ENCODE measurements at places on chromosomes 16 and 17. TPM values are rescaled to one million over a fixed set of nuclear protein-coding genes. Genes with fewer than 3 reads are reported as not detected.

DNA sequence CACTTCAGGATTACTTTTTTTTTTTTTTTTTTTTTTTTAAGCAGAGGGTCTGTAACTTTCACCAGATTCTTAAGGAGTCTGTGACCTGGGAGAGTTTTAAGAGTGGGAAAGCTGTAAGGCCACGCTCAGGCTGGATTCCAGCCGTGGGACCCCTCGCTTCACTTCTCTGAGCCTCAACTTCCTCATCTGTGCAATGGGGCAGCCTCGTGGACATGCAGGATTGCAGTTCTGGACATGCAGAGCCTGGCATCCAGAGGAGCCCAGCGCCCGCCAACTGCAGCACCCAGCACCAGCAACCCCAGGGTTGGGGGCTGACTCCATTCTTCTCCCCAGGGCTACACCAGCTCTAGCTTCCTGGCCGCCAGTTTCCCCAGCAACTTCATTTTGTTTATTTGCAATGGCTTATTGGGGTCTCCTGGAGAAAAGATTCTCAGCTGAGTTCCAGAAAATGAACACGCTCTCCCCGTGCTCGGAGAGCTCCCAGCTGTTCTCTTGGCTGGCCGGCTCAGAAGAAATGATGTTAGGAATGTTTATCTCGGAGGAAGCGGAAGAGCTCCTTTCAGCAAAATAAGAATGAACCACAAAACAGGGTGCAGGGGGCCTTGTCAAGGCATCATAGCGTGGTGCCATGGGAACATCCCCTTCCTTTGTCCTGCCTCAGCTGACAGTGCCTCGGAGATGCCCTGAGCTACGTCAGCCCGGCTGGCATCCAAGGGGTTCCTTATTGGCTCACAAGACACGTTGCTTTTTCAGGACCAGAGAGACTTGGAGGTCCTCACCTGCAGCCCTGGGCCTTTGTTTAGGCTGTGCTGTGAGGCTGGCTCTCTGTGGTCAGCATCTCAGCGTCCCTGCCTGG lies 22.9 kb upstream of the ZCCHC14 start:
- DNase-seq: no peak

GRCh38 chr17:7427549-7427948 lies 1.1 kb upstream of the SPEM3 start:
- DNase-seq: no peak

DNA sequence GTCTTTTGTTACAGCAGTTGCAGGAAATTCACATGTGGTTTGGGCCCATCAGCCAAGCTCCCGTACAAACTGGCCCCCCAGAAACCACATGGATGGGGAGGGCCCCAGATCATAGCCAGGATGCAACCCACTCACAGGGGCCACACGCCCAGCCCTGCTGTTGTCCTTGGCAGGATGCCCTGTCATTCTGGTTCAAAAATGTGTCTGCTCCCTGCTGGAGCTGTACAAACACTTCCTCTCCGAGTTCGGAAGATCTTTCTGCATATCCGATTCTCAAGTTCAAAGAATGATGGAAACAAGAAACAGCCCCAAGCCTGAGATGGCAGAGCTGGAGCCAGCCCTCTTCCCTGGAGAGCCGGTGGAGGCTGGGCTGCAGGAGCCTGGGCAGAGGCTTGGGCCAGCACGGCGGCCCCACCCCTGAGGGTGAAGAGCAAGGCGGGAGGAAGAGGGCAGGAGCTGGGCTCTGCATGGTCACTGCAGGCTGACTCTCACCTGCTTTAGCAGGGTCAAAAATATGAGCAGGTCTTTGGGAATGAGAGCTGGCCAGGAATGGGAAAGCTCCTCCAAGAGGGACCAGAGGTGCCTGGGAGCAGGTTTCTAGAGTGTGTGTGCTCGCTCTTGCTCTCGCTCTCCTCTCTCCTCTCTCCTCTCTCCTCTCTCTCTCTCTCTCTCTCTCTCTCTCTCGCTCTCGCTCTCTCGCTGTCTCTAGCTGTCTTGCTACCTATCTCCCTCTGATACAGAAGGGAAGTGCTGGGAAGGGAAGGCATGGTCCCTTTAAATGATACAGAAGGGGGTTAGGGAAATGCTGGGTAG lies 34.7 kb upstream of the ENPP7 start:
- DNase-seq: no peak

GRCh38 chr16:7703672-7704071 lies 371.0 kb downstream of the RBFOX1 start:
- DNase-seq: no peak

DNA sequence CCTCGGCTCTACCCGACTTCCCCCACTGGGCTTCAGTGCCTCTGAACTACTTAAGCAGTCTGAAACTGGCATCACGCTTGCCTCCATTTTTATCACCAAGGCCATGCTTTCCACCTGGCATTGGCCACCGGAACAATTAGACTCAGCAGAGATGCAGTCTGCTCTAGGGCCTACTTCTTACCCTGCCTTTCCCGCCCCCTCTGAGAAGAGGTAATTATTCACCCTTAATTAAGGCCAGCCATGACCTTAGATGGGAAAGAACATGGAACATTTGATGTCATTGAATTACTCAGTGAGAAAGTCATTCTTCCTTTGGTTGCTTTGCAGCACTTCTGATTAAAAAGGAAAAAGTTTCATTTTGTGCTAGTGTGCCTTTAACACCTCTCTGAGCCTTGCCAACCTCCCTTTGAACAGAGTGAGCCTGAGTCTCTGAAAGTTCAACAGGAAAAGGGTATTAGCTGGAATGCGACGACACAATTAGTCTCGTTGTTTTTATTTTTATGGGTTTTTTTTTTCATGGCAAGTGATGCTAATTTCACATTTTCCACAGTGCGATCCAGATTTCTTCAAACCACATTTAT lies 60.9 kb upstream of the TNRC6A start:
- peak; percentile 57 for DNase-seq

GRCh38 chr17:81348097-81349055 lies 46.9 kb upstream of the BAHCC1 start:
- no peak for DNase-seq

DNA sequence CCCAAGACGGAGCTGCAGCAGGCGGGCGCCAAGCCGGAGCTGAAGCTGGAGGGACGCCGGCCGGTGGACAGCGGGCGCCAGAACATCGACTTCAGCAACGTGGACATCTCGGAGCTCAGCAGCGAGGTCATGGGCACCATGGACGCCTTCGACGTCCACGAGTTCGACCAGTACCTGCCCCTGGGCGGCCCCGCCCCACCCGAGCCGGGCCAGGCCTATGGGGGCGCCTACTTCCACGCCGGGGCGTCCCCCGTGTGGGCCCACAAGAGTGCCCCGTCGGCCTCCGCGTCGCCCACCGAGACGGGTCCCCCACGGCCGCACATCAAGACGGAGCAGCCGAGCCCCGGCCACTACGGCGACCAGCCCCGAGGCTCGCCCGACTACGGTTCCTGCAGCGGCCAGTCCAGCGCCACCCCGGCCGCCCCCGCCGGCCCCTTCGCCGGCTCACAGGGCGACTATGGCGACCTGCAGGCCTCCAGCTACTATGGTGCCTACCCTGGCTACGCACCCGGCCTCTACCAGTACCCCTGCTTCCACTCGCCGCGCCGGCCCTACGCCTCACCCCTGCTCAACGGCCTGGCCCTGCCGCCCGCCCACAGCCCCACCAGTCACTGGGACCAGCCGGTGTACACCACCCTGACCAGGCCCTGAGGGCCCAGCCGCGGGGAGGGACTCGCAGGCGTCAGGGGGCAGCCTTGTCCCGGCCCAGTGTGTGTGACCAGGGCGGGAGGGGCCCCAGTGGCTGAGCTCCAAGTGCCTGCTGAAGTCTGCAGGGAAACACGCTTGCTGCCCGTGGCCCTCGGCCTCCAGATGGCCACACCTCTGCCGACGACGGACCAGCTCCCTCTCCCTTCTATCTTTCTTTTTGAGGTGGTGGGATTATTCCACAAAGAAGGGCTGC lies 3.4 kb downstream of the SOX8 start:
- DNase-seq: no peak

GRCh38 chr16:2432286-2432685 lies 3.0 kb downstream of the CCNF start:
- DNase-seq: no peak

DNA sequence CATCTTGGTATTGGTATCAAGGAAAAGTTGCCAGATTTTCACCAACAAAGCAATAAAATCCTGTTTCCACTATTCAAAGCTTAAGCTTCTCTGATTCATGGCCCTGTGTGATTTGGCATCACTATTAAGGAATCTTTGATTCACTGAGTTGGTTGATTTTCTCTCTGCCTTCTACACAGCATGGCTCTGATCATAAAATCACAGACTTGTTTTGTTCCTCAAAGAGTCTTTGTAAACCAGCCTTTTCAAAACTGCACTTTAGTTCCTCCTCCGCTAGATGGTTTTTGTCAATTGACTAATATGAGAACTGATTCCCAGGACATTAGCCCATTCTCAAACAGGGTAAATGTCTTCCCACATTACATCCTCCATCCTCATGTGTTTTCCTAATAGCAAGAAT lies 197.6 kb downstream of the DNAH9 start:
- DNase-seq: no peak

- no peak for DNase-seq
Observed at GRCh38 chr17:47180337-47180736, 8.8 kb downstream of the CDC27 start.

DNA sequence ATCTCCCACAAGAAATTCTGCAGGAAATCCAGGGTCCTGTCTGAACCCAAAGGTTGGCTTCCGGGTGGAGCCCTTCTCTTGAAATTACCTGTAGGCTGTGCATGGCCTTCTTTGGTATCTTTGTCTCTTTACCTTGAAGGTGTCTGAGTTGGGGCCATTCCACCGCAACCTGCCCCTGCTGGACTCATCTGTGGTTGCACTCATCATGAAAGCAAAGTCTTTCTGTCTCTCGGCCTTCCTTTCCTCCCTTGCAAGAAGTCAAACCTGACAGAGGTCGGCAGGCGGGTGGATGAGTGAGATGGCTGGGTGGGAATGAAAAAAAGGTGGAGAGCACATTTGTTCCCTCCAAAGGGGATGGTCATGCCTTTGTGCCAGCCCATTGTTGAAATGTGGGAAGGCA lies 25.1 kb downstream of the SALL1 start:
- no peak for DNase-seq

DNA sequence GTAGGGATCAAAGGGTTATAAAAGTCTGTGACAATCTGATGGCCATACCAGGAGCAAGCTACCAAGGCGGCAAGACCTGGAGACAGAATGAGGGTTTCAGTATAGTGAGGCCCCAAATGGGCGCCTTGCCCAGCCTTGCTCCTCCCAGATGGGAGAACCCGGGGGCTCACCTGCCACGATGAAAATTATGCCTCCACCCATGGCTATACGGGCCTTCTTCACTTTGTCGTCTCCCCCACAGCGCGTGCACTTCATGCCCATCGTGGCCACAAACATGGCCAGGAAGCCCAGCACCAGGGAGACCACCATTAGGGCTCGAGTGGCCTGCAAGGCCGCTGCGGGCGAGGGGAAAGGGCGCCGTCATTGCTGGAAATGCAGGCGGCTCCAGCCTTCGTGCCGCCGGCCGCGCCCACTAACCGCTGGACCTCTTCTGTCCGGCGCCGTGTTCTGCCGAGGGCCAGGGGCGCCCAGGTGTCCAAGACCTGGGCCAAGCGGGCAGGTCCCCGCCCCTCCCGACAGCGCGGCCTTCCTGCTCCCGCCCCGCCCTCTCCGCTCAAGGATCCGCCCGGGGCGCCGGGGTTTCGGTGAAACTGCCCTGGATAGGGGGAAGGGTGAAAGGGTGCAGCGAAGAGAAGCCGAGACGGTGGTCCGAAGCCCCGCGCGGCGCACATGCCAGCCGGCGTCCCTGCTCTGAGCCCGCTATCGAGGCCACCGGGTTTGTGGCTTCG lies 1.5 kb downstream of the CLDN7 start:
- no peak for DNase-seq

GRCh38 chr16:27364493-27365141 lies 37.4 kb upstream of the IL21R start:
- no peak for DNase-seq

DNA sequence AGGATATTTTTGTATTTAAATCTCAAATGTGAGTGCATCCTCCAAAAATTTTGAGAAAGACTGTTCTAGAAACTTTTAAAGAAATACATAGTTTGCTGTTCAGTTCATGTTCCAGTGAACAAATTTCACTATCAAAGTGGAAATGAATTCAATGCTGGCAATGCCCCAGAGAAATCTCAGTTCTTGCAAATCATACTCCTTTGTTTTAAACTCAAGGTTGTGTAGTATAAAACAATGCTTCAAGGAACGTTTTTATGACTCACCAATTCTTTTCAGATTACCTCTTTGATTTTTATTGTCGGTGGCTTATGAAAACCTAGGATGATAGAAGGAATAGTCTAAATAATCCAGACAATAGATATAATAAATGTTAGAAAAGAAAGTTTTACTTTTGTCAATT lies 17.6 kb downstream of the LPCAT2 start:
- DNase-seq: no peak

DNA sequence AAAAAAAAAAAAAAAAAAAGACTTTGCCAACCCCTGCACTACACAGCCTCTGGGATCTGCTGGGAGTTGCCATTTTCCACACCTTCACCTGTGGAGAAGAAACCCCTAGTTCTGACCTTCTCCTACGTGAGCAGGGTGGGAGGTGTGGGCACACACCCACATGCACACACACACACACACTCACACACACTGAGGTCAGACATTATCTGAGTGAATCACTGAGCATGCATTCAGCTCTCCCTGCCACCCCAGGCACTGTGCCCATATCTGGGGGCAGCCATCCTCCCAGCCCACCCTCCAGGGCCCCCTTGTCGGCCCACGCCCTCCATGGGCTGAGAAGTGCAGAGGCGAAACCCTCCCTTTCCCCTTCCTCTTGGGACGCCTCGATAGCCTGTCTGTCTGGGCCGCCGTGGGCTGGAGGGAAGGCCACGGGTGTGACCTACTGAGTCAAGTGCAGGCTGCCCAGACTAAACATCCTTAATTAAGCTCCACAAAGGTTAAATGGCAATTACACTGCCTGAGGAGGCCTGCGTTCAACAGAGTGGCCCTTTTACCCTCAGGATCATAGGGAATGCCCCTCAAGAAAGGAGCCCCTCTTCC lies 143.8 kb downstream of the C16orf95 start:
- DNase-seq: no peak

GRCh38 chr16:14458576-14458975 lies 171.5 kb downstream of the PARN start:
- no peak for DNase-seq

Gene PSME3
- total RNA-seq: 144 TPM

Gene CCL8
- 2.1 TPM for total RNA-seq

Gene FBXO31
- total RNA-seq: 66.9 TPM

Gene IRX5
- total RNA-seq: not detected

Gene SKAP1
- total RNA-seq: 1.1 TPM

Gene CEP95
- 26.8 TPM for total RNA-seq

Gene SOST
- total RNA-seq: not detected

Measured in mesenteric fat pad (tissue), 1 donor.